ENCODE measurements at places on chromosomes 4 and X.

- no peak for DNase-seq
Measured at GRCh38 chrX:18272222-18272621, 51.5 kb upstream of the BEND2 start.

DNA sequence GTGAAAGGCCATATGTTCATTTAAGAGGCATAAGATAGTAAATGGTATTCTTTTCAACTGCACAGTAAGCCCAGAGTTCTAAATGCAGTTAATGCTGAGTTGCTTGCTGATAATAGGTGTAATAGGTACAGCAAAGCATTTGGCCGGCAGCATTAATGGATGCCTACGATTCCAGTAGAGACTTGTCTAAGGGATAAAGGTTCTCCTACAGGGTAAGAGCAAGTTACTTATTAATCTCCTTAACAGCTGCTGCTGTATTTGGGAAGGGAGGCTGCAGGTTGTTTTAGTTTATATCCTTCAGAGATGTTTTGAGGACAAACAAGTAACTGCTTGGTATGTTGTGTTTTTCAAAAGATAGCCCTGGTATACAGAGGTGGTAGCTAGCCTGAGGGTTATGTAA lies 16.8 kb downstream of the TSPAN7 start:
- no peak for DNase-seq

DNA sequence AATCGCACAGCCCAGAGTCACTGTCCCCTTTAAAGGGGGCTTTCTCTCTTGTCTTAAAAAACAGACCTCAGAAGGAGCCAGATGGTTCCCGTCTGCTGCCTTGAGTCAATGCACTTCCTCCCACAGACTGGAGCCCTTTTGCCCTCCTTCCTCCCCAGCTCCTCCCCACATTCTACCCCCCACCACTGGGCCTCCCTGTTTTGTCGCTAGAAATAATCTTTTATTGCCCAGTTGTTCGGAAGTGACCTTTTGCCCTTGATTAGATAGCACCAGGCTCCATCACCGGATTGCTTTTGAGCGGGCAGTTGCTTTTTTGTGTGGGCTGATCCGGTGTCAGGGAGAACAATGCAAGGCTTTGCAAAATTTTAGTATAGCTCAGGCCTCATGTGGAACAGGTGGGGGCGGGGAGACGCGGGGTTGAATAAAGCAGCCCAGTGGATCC lies 47.7 kb downstream of the SPRY1 start:
- peak; percentile 28 for DNase-seq

GRCh38 chrX:109125304-109125703 lies 356.6 kb downstream of the GUCY2F start:
- no peak for DNase-seq

DNA sequence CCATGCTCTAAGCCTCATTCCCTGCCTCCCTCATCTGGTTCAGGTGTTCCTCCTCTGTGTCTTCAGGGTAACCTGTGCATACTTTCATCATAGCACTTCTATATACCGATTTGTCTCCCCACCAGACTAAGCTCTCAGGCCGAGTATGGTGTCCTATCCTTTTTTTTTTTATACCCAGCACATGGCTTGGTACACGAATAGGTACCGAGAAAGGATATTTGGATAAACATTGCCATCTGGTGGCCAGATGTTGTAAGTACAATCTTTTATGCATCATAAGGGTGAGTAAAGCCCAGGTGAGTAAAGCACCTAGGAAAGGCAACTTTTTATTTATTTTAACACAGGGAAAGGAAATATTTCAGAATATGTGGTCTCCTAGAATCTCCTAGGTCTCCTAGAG lies 68.4 kb downstream of the MID2 start:
- DNase-seq: no peak

- no peak for DNase-seq
Measured at GRCh38 chrX:83771664-83772063, 89.3 kb upstream of the CYLC1 start.
